ENCODE measurements at places on chromosomes 3 and 15.

DNA sequence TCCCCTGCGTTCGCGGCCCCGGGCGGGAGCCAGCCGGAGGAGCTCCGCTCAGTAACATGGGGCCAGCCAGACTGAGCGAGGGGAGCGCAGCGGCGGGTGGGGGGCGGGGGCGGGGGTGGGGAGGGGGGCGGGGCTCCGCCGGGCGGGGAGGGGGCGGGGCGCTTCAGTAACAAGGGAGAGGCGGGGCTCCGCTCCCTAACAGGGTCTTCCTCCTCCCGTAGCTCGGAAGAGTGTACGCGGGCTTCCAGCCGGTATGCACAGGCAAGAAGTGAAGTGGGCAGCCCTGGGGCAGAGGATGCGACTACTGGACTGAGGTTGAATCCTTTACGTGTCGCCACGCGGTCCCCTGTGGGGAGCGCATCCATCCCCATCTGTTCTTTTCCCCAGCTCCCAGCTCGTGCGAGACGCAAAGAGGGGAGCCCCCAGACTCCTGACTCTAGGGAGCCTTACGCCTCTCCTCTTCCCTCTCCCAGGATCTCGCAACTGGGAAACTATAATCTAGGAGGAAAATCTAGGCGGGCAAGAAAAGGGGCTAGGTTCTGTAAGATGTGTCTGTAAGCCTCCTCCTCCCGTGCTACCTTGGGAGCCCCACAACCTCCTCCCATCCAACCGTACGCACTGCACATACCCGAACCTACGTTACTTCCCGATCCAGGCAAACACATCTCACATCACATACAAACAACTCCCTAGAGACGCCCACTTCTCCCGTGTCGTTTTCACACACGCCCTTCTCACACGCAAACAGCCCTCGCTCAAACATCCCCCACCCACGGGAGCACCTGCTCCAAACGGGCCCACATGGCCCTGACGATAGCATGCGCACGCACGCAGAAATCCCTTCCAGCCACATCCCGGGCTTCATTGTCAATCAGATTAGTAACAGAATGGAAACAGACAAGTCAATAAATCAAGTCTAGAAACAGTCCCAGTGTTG lies at the start of gene SHF:
TSS of gene SHF (minus strand) at position 73 of the 937 bp plus-strand sequence. CDS start at position 58, 15 bp downstream.
- peak; percentile 89 for DNase-seq

DNA sequence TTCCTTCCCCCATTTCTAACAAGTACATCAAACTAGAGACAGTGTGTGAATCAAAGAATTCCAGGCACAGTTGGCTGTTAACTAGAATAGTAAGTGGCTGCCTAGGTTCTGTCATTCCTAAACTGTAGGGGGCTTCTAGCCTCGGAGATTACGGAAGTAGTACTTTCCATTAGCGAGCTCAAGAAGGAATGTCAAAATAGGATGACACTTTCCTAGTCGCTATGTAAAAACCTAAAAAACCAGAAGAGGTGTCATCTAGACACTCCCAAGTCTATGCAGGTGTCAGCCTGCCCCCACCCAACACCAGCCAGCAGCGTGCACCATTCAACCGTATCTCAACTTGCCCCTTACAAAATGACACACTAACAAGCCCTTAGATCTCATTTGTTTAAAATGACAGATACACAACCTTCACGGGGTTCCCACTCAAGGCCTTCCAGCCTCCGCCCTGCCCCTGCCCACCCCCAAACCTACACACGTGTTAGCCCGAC lies 874 bp downstream of the INO80 start:
- peak; percentile 73 for DNase-seq

DNA sequence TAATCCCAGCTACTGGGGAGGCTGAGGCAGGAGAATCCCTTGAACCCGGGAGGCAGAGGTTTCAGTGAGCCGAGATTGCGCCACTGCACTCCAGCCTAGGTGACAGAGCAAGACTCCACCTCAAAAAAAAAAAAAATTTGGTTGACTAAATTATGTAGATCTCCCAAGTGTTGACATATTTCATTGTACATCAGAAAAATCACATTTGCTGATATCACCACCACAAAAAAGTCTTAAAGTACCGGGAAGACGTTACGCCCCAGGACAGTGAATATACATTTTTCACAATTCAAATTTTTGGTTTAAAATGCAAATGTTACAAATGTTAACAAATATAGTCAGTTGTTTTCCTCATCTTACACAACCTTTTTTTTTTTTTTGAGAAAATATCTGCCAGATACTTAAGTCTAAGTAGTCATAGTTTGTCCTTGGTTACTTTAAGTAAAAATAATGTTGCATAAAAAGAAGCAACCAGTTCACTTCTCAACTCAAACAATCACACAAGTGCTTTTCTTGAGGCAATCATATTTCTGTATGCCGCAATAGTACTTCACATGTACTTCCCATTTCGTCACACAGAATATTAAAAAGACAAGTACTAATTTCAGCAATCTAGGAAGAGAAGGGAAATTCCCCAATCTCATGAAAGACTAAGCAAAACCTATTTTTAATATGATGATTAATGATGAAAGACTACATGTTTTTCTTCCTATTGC lies 41.0 kb upstream of the TCF12 start:
- no peak for DNase-seq

- no peak for DNase-seq
Measured at GRCh38 chr3:30952786-30953185, 58.3 kb upstream of the GADL1 start.

DNA sequence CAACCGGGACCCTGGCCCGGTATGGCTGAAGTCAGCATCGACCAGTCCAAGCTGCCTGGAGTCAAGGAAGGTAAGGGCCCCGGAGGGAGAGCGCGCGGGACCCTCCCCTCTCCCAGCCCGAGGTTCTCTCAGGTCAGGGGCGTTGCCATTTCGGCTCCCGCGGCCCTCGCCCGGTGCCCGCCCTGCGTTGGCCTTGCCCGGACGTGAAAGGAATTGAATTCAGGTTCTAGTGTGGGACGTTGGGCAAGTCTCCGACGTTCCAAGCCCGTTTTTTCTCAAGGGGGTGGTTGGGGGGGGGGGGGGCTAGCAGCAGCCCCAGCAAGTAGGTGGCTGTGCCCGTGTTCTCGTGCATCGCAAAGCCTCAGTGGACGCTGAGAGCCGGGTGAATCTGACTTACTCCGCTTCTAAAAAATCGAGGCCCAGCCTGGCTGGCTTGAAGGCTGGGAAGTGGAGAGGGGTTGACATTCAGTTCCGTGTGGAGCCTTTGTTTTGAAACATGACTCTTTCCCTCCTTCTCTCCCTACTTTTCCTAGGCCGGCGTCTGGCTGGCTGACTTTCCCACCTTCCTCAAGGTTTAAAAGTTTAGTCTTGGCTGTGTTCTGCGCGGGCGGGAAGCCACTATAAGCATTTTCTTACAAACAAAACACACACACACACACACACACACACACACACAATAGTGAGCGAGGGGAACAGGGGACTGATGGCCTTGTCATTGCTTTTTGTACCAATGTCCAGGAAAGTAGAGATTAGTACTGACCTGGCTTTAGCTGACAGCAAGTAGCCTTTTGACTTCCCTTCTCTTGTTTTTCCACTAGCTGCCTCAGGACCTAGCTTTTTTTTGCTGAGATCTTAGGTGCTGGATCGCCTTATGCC lies at the start of gene UTS2B:
TSS of gene UTS2B (minus strand) at position 873 of the 876 bp plus-strand sequence. CDS start 48,337 bp downstream, outside the sequence.
- no peak for DNase-seq

- no peak for DNase-seq
Measured at GRCh38 chr3:58391156-58391865, 42.3 kb downstream of the PDHB start.

DNA sequence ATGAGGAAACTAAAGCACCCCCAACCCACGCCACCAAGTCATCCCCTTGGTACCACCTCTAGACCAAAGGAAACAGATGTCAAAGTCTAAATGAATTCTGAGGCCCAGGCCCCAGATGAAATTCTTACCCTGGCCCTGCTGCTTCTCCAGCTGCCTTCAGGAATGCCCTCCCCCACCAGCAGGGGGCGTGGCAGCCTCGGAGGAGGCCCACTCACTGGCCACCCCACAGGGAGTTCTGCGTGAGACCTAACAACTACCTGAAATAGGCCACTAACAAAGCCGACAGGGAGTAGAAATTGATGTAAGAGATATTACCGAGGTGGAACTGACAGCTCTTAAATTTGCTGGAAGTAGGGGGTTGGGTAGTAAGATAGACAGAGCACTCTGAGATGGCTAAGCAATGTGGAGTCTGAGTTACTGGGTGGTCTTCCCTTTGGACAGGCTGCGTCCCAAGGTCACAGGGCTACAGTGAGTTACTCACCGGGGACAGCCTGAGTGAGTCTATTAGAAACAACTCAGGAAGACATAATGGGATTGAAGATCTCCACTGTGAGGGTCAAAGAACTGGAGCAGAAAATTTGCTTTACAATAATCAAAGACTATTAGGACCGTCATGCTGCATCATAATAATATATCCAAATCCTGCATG lies 240.7 kb downstream of the SHOX2 start:
- peak; percentile 57 for DNase-seq

Measured in GM13976 (cell line).